ENCODE measurements at places on chromosomes 2 and 18.
A peak's percentile ranks its signal among the peaks of the same experiment; 100 is the strongest.

DNA sequence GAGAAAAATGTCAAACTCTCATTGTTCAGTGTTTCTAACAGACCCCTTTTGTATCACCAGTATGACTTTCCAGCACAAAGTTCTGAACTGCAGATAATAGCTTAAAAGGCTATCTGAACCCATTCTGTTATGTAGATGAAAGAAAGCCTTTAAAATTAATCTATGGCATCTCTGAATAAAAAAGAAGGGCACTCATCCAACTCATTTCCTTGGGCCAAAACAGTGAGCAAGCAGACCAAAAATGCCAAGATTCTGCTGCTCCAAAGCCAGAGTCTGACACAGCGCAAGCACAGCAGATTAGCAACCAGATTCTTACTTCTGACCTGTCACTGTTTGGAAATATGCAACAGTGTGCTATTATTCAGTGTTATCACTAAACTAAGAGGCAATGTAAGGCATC lies 22.6 kb upstream of the ITGA6 start:
- no peak for DNase-seq

DNA sequence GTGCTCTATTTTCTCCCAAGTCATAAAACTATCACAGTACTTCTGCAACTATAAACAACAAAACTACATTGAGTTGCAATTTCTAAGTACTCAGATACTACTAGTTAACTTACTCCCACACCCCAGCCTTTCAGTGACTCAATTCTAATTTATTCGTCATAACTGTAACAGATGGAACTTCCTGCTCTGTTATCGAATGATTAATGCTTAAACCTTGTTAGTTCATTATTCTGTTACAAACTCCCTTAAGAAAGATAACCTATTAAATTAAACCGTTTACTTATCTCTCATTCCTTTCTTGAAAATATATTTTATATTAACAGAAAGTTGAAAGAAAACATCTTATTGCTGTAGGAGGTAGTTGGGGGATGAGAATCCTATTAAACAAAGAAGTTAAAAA lies 17.0 kb downstream of the TNFAIP6 start:
- no peak for DNase-seq

DNA sequence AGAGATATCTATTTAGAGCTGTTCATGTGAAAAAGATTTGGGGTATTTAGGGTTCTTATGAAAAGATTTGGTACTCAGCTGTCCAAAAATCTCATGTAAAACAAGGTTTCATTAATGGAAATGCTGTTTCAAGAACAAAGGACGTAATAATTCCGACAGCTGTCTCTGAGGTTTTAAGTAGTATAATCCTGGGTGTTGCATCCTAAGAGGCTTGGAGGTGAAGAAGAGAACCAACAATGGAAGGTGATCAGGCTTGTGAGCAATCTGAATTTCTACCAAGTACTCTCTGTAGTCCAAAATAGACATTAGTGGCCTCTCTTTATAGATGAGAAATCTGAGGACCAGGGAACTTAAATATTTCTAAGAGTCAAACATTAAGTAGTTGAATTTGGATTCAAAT lies 205.1 kb downstream of the BABAM2 start:
- no peak for DNase-seq

GRCh38 chr18:2906704-2907549 lies 60.1 kb downstream of the EMILIN2 start:
- DNase-seq: peak; percentile 55

DNA sequence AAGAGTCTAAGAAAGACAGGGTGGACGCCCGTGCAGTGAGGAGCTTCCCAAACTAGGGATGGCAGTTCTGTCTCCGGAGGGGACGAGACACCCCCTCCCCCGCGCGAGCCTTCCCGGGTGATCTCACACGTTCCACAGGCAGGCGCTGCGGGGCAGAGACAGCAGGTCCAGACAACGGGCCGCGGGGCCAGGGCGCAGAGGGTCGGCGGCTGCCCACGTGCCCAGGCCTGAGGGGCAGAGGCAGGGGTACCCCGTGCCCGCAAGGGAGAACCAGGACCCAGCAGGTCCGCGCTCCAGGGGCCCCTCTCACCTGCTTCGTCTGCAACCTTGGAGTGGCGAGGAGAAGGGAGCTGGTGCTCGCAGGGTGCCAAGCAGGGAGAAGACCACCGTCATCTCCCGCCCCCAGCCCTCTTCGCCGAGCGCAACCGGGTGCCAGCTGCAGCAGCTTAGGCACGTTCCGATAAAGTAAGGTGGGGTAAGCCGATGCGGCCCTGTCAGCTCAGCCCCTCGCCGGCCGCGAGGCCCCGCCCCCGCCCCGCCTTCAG lies at the start of gene GPR155:
GPR155 (minus strand) TSS at position 467 of the 545 bp plus-strand sequence. CDS start 5,073 bp downstream, outside the sequence.
- peak; percentile 37 for DNase-seq

DNA sequence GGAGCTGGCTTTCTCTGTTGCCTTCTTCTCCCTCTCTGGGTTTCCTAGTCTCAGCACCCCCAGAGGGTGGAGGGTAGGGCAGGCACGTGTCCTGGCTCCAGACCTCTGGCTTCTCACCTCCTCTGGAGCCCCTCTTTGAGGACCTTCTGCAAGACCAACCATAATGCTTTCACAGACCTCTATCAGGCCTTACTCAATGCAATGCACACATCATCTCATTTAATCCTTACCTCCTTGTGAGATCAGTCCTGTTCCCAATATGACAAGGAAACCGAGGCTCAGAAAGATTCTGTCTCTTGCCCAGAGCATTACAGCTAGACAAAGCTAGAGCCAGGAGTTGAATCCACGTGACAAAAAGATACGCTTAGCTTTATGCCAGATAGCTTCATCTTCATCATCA lies 8.2 kb downstream of the ATOH8 start:
- DNase-seq: no peak

DNA sequence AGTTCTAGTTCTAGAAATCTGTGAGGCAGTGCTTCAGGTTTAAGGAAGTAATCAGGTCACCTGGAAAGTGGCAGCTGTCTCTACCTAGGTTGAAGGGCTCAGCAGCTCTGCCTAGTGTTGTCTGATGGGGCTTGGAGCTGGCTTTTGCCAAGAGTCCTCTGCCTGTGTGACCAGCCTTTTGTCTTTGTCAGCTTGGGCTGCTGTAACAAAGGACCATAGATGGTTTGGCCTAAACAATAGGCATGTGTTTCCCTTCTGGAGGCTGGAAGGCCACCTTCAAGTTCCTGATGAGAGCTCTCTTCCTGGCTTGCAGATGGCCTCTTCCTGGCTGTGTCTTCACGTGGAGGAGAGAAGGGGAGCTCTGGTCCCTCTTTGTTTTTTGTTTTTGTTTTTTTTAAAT lies 13.3 kb downstream of the UBE2F start:
- DNase-seq: no peak

- DNase-seq: no peak
These were observed 409.9 kb downstream of the CPS1 start for GRCh38 chr2:210966330-210966729.

DNA sequence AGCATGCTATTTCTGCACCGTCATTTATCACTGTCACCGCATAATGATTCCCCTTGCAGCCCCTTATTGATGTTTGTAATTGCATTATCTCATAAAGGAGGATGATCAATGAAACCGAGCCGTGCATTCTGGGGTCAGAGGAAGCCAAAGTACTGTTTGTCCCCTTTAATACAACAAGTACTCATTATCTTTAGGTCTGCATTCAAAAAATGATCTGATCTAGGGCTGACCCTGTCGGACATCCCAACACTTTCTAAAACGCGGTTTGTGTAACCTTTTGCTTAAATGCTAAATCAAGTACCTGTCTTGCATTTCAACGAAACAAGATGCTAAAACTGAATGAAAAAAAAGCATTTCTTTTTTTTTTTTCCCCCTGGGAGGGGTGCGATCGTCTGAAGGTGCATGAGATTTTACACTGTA lies 143.8 kb downstream of the MEIS1 start:
- no peak for DNase-seq

DNA sequence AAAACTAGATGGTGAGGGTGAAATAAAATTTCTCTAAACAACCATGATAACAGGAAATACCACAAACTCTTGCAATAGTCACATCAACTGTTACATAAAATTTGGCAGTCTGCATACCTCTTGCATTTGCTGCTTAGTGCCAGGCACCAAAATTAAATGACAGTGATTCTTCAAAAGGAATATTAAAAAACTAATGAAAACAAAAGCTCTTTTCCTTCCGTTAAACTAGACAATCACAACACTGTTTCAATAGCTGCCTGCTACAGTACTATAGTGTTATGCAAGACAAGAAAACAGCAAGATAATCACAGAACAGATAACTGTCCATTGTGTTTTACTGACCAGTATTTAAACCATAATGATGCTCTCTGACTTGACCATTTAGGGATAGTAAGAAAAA lies 239.0 kb upstream of the SMAD7 start:
- DNase-seq: no peak

GRCh38 chr2:130391058-130391871 lies 35.4 kb downstream of the PTPN18 start:
- DNase-seq: peak; percentile 57

- no peak for DNase-seq
These were observed 104.3 kb downstream of the CSRNP3 start for GRCh38 chr2:165573534-165574461.

DNA sequence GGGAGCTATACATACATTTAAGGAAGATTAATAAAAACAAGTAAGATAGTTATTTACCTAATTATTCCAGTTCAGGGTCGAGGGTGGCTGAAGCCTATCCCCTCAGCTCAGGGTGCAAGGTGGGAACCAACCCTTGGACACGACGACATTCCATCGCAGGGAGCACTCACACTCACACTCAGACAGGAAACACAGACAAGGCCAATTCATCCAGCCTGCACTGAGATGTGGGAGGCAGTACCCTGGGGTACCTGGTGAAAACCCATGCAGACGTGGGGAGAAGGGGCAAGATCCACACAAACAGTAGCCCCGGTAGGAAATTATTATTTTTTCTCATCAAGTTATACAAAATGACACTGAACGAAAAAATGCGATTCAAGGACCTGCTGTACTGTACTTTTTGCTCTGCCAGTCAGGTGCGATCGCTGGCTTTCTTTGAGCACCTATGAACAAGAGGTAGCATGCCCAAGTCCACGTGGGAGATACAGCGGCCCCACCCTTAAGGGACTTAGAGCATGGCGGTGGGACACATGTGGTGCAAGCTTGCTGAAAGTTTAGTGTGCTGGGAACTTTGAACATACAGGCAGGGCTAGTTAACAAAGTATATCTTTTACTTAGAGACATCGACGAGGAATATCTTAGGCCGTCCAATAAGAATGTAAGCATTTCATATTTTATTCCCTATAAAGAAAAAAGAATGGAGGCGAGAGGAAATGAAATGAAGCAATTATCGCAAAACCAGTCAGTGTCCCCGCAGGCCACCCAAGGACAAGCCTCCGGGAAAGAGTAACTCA lies 624 bp downstream of the METTL8 start:
- DNase-seq: peak; percentile 41

- DNase-seq: no peak
These were observed 141.7 kb downstream of the ZFP36L2 start for GRCh38 chr2:43084699-43085091.

GRCh38 chr18:13321923-13322322 lies 103.4 kb downstream of the LDLRAD4 start:
- no peak for DNase-seq

DNA sequence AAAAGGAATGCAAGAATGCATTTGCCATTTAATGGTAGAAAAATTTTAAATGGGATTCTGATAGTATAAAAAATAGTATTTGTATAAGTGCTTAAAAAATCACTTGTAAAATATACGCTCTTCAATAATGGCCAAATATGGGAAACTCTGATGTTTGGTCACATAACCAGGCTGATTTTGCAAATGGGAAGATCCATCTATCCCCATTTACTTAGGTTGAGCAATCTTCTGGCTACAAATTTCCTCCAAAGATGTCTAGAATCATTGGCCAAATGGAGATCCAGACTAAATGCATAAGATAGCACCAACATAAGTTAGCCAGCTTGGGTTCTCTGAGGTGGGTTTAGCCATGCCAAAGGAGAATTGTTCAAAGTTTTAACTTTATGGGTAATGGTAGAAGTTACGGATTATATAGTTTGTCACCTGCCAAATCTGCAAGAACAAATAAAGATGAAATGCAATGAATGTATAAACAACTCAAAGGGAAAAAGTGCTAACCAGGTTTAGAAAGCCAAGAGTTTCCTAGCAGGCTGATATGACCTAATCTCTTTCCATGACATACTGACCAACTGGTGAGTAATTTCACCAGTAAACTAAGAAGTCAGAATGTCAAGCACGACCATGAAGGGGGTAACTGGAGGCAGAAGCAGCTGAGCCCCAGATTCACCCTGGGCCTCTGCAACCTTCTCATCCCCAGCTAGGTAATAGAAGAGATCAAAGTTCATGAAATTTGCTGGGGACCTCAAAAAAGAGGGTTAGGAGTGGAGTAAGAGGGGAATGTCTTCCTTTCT lies 10.0 kb downstream of the RHOB start:
- DNase-seq: no peak

DNA sequence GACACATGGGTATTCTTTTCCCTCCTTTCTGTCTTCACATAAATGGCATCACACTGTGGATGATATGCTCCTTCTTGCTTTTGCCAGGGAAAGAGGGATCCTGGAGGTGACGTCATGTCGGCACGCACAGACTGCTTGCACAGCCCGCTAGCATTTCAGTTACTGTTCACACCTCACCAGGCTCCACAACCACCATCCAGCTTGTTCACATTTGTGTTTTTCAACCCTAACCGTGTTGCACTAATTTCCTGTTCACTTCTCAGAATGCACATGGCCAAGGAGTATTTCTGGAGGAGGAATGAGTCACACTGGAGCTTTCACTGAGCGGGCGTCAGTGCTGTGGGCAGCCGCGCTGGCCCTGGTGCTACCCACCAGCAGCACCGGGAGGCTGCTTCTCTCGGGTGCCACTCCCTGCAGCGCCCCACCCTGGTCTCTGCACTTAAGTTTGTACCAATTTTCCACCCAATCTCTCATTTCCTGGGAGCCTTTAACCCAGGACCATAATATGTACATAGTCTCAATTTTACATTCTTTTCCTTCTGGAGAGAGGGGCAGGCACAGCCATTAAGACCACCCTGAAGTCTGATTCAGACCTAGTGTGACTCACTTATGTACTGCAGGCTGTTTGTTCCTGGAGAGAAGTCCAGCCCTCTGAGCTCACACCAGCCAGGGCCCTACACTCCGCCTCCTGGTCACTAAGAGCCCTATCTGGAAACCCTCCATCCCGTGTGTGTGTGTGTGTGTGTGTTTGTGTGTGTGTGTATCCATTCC lies 65.1 kb downstream of the MBP start:
- peak; percentile 81 for DNase-seq

DNA sequence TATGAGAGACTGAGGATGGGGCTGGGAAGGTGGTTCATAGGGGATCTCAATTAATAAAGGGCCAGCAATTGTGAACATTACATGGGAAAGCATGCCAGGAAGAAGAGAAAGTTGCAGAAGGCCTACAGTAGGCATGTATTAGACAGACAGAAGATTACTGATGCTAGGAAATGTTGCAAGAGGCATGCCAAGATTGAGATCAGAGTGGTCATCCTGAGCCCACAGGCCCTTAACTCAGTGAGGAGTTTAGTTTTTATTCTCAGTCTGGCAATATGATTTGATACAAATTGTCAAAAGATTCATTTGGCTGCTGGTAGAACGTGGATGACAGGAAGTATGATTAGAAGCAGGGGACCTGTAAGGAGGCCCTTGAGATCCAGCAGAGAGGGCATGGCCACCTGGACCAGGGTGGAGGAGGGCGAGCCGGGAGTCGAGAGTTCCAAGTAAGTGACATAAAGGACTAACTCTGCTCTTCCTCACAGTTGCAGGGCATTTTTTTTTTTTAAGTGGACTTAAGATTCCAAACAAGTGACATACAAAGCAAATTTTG lies 54.9 kb downstream of the EPHA4 start:
- no peak for DNase-seq

- DNase-seq: no peak
These were observed 284 bp downstream of the TIMM21 start for GRCh38 chr18:74148543-74149070.
